ENCODE measurements at places on chromosomes 1 and 21. TPM values are rescaled to one million over a fixed set of nuclear protein-coding genes. Genes with fewer than 3 reads are reported as not detected.

Gene TLR5
- total RNA-seq: 0.06 TPM

Gene GBP2
- 0.51 TPM for total RNA-seq

Gene OR2T11
- total RNA-seq: not detected

Gene DENND1B
- 3.6 TPM for total RNA-seq

Gene ALPL
- 0.63 TPM for total RNA-seq

Gene HTR1D
- total RNA-seq: not detected

Gene RGL1
- total RNA-seq: 0.35 TPM

GRCh38 chr1:6106321-6106731, 60.6 kb downstream of the KCNAB2 start:
- H3K27me3 ChIP-seq: peaks cover 36% of the 10 kb centered on the region
- H3K36me3 ChIP-seq: no peaks in the 10 kb centered on the region
- H3K4me3 ChIP-seq: no peak overlapping the region
- H3K4me1 ChIP-seq: no peaks in the 10 kb centered on the region
- H3K27ac ChIP-seq: no peak overlapping the region

- no peak overlapping the region for H3K4me3 ChIP-seq
- DNase-seq: no peak
- H3K27ac ChIP-seq: no peak overlapping the region
- H3K4me1 ChIP-seq: no peaks in the 10 kb centered on the region
- no peaks in the 10 kb centered on the region for H3K27me3 ChIP-seq
These were observed 53.3 kb upstream of the SEC16B start for GRCh38 chr1:178023181-178023618.

DNA sequence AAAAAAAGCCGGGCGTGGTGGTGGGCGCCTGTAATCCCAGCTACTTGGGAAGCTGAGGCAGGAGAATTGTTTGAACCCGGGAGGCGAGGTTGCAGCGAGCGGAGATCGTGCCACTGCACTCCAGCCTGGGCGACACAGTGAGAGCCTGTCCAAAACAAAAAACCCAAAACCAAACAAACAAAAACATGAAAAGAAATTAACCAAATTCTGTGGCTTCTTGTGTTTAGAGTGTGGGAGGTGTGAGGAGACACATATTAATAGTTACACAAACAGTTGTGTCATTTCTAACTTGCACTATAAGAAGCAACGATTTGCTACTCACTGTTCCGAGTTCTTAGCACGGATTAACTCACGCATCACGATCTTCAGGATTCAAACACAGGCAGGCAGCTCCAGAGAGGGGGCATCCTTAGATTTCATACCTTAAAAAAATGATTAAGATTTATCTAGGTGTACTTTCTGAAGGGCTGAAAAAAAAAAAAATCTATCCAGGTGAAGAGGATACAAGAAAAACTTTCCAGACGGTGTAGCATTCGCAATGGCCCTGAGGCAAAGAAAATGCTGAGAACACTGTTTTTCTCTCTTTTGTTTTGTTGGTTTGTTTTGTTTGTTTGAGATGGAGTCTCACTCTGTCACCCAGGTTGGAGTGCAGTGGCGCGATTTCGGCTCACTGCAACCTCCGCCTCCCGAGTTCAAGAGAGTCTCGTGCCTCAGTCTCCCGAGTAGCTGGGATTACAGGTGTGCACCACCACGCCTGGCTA, 713 bp upstream of the HMGCL start:
- peak overlapping the region; percentile 92 for H3K4me3 ChIP-seq
- no peak for DNase-seq
- H3K27ac ChIP-seq: no peak overlapping the region
- H3K4me1 ChIP-seq: no peaks in the 10 kb centered on the region
- H3K27me3 ChIP-seq: no peaks in the 10 kb centered on the region

DNA sequence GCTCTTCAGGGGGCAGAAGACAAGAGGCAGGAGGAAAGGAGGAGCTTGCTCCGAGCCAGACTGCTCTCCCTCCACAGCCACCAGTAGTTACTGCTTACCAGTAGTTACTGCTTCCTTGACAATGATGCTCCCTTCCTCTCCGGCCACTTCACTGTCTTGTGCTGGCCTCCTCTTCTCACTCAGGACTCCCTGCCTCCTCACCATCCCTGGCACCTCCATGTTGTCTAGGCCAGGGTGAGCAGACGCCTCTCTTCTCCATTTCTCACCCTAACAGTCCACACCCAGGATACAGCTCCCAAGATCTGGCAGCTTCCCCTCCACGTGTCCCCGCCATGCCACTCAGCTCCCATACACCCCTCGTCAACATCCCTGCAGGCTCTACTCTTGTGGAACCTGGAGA, 82.4 kb upstream of the TLR5 start:
- no peaks in the 10 kb centered on the region for H3K36me3 ChIP-seq
- no peak for DNase-seq
- H3K4me1 ChIP-seq: no peaks in the 10 kb centered on the region
- no peak overlapping the region for H3K27ac ChIP-seq

GRCh38 chr1:163774401-163774945, 452.7 kb downstream of the NUF2 start:
- no peaks in the 10 kb centered on the region for H3K36me3 ChIP-seq
- H3K27ac ChIP-seq: no peak overlapping the region

GRCh38 chr1:205444931-205445645, 10.8 kb downstream of the BLACAT1 start:
- peak overlapping the region; percentile 99 for H3K27ac ChIP-seq
- H3K27me3 ChIP-seq: no peaks in the 10 kb centered on the region
- peak; percentile 98 for DNase-seq
- no peaks in the 10 kb centered on the region for H3K36me3 ChIP-seq
- H3K4me3 ChIP-seq: peak overlapping the region; percentile 22

DNA sequence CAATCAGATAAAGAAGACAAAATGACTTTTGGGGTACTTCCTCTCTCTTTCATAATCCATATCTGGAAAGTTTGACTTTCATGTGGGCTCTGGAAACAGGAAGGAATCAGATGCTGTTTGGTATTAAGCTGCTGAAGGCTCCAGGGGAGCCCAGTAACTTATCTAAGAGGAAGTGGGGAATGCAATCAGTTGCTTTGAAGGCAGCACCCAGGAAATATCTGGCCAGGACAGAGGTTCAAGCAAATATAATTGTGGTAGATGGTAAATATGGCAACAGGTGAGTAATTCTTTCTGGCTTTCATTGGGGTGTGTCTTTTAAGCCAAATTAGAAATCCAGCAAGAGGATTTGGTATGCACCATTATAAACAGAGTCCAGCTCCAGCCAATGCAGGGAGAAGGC, 44.4 kb downstream of the COLGALT2 start:
- H3K4me3 ChIP-seq: no peak overlapping the region

- H3K4me1 ChIP-seq: no peaks in the 10 kb centered on the region
- H3K4me3 ChIP-seq: no peak overlapping the region
- DNase-seq: no peak
- peaks cover 21% of the 10 kb centered on the region for H3K27me3 ChIP-seq
- H3K27ac ChIP-seq: no peak overlapping the region
These were observed 99.8 kb downstream of the KAZN start for GRCh38 chr1:14698314-14698713.

- DNase-seq: no peak
- H3K27me3 ChIP-seq: no peaks in the 10 kb centered on the region
- H3K4me1 ChIP-seq: no peaks in the 10 kb centered on the region
- H3K36me3 ChIP-seq: peaks cover 42% of the 10 kb centered on the region
These were observed 11.5 kb downstream of the SCCPDH start for GRCh38 chr1:246735735-246736134.

DNA sequence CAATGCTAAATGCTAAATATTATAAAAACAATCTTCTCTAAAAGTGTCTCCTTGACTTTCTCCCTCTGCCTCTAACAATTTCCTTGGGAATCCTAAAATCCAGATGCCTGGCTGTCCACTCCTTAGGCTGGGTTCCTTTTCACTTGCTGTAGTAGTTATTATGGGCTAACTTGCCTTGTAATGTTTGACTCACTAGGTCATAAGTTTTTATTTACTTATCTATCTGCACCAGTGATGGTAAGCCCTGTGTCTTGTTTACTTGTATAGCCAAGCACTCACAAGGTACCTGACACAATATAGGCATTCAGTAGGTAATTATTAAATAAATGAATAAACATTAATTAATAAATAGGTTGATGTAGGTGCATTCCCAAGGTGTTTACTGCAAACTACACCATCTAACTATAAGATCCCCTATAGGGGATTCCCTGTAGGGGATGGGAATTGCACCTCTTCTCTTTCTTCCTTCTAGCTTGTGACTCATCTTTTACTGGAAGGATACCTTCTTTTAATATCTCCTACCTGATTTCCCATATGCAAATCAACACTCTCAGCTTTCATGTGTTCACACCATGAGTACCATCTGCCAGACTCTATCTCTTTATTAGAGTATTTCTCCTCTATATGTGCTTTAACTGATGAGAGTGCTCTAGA, 14.7 kb upstream of the CHIA start:
- H3K4me1 ChIP-seq: no peaks in the 10 kb centered on the region
- no peaks in the 10 kb centered on the region for H3K36me3 ChIP-seq

- H3K36me3 ChIP-seq: no peaks in the 10 kb centered on the region
- no peak overlapping the region for H3K27ac ChIP-seq
- no peaks in the 10 kb centered on the region for H3K27me3 ChIP-seq
- no peaks in the 10 kb centered on the region for H3K4me1 ChIP-seq
- no peak overlapping the region for H3K4me3 ChIP-seq
These were observed 16.4 kb downstream of the COL9A2 start for GRCh38 chr1:40300651-40301050.

DNA sequence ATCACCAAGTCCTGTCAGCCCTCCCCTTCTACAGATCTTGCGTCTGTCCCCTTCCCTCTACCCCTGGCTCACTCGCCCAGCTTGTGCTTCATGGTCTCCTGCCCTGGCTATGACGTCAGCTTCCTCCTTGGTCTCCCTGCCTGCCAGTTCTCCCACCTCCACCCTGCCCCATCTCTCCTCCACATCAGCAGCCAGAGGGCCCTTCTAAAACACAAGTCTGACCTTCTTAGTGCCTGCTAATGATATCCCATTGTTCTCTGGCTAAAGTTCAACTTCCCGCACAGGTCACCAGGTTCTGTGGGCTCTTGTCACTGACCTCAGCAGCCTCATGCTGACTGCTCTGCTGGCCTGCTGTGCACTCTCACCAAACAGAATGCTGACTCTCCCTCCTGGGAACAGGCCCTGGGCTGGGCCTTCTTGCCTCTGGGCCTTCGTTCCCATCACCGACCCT, 24.7 kb upstream of the MYCL start:
- H3K4me1 ChIP-seq: peaks cover 6% of the 10 kb centered on the region
- H3K27me3 ChIP-seq: peaks cover 6% of the 10 kb centered on the region
- DNase-seq: peak; percentile 55
- no peak overlapping the region for H3K27ac ChIP-seq

- no peak for DNase-seq
- no peak overlapping the region for H3K27ac ChIP-seq
- no peaks in the 10 kb centered on the region for H3K27me3 ChIP-seq
- no peaks in the 10 kb centered on the region for H3K4me1 ChIP-seq
- no peak overlapping the region for H3K4me3 ChIP-seq
These were observed 5.5 kb upstream of the RGS21 start for GRCh38 chr1:192311281-192311680.

DNA sequence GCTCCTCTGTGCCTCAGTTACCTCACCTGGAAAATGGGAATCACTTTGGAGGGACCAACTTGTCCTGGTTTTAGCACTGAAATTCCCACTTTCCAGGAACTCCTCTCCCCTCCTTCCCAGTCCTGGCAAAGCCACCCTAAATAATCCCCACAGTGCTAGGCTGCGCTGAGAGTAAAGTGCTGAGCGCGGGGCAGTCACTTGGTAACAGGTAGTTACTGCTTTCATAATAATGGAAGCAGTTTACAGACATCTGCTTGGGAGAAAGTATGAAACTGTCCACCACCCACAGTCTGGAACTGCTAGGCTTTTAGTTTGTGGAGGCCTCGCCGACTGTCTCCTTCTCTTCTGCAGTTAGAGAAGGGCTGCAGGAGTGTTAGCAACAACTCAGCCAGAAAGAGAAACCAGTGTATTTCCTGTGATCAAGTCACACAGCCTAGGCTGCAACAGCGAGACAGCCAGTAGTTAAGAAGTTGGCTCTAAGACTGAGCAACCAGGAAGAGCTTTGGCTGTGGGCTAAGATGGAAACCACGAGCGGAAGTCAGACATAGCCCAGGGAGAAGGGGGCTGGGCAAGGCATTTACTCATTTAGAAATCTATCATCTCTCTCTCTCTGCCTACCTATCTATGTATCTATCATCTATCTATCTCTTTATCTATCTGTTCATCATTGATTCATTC, 30.8 kb upstream of the ABCG1 start:
- H3K36me3 ChIP-seq: no peaks in the 10 kb centered on the region
- no peak overlapping the region for H3K4me3 ChIP-seq
- peaks cover 3% of the 10 kb centered on the region for H3K4me1 ChIP-seq
- DNase-seq: no peak
